ENCODE measurements at places on chromosomes 12 and 14.

GRCh38 chr12:25962932-25963525, 4.5 kb downstream of the RASSF8 start:
- no peak for DNase-seq

DNA sequence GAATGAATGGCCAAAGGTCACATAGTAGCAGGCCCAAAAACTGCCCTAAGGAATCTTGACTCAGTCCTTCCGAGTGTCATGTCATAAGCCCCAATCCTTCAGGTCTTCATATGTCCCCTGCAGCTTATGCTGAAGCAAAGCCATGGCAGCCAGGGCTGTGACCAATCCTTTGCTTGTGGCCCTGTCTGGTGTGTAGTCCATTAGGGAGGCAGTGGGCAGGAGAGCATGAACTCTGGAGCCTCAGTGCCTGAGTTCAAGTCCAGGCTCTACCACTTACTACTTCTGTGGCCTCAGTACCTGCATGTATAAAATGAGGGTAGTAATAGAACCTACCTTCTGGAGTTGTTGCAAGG, 20.3 kb downstream of the PLEKHG3 start:
- no peak for DNase-seq

- DNase-seq, result no peak
Observed at GRCh38 chr12:115109863-115110262, 425.9 kb upstream of the TBX3 start.

DNA sequence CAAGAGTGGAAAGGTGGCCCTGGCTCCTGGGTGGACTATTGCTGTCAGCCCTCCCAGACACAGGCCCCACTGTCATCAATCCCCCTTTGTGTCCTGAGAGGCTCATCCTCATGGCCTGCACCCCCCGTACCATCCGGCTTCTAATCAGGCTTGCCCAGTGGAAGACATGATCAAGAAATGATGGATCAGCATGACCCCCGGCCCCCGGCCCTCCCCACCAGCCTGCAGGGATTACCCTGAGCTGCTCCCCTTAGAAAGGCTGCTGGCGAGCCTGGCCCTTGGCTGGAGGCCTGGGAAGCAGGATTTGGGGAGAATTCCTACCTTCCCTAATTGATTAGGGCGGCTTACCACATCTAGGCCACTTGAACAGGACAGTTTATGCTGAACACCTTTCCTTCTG, 171.2 kb downstream of the PIWIL1 start:
- no peak for DNase-seq

GRCh38 chr14:74936731-74937130, 13.7 kb upstream of the RPS6KL1 start:
- DNase-seq, result no peak

DNA sequence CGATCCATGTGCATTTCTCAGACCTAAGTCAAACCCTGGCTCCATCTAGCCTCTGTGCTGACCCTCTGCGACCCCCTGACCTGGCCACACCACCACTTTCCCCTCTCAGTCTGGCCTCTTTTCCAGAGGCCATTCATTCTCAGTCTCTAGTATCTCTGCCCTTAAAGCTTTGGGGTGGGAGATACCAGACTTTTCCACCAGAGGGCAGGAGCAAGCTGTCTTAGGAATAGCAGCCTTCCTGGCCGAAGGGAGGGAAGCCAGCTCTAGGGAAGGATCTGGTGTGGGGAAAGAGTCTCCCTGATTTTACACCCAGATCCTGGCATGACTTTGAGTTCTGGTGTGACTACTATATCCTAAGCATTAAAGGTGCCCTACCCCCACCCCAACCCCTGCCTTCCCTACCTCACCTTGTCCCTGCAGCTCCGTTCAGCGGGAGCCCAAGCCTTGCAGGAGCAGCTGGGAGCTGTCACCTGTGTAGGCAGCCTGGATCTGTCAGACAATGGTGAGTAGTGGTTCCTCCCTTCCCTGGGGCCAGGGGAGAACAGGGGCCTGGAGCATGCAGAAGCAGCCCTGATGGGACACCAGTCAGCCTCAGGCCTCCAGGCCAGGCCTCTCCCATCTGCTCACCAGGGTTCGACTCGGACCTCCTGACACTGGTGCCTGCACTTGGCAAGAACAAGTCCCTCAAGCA, 6.6 kb downstream of the CARMIL3 start:
- DNase-seq, result peak; percentile 66

- DNase-seq, result no peak
Observed at GRCh38 chr12:44193281-44193680, 357.4 kb downstream of the TMEM117 start.

DNA sequence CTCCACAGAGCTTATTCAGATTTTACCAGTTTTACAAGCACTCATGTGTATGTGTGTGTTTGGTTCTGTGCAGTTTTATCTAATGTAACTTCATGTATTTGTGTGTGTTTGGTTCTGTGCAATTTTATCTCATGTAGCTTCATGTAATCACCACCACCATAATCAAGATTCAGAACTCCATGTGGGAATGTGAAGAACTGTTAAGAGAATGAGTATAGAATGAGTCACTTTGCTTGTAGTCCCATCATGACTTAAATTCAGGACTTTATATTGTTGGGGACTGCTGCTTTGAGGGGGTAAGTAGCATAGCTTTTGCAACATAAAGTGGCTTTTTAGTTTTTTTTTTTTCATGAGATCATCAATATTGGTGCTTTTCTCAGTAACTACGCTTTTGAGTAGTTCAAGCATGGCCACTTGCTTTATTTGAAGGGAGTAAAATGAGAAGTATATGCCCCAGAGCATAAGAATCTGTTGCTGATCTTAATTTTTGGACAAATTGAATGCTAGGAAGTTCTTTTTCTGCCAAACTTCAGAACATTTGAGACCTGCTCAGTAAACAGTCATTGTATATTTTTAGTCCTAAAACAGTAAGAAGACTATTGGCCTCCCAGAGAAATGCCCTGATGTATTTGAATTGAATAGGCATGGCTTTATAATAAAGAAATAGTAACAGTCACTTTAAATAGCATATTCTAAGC, 28.8 kb downstream of the PROX2 start:
- DNase-seq, result peak; percentile 81

DNA sequence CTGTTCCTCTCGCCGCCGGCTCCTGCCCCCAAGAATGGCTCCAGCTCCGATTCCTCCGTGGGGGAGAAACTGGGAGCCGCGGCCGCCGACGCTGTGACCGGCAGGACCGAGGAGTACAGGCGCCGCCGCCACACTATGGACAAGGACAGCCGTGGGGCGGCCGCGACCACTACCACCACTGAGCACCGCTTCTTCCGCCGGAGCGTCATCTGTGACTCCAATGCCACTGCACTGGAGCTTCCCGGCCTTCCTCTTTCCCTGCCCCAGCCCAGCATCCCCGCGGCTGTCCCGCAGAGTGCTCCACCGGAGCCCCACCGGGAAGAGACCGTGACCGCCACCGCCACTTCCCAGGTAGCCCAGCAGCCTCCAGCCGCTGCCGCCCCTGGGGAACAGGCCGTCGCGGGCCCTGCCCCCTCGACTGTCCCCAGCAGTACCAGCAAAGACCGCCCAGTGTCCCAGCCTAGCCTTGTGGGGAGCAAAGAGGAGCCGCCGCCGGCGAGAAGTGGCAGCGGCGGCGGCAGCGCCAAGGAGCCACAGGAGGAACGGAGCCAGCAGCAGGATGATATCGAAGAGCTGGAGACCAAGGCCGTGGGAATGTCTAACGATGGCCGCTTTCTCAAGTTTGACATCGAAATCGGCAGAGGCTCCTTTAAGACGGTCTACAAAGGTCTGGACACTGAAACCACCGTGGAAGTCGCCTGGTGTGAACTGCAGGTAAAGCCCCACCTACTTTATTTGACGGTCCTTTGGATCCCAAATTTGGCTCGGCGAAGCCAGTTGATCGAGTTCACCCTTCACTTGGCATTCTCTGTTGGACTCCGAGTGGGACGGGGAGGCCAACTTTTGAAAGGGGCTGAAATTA, 1.5 kb downstream of the WNK1 start:
- DNase-seq, result peak; percentile 43

DNA sequence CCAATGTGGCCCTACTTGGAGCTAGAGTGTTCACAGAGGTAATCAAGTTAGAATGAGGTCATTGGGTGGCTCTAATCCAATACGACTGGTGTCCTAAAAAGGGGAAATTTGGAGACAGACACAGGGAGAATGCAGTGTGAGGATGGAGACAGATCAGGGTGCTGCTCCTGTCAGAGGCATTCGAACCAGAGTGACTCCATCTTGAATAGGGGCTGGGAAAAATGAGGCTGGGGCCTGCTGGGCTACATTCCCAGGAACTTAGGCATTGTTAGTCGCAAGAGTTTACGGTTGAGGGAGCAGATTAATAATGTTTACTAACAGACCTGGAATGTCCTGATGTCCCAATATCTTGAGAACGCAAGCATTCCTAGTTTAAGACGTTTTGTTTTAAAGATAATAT, 20.2 kb downstream of the TNFAIP2 start:
- no peak for DNase-seq

DNA sequence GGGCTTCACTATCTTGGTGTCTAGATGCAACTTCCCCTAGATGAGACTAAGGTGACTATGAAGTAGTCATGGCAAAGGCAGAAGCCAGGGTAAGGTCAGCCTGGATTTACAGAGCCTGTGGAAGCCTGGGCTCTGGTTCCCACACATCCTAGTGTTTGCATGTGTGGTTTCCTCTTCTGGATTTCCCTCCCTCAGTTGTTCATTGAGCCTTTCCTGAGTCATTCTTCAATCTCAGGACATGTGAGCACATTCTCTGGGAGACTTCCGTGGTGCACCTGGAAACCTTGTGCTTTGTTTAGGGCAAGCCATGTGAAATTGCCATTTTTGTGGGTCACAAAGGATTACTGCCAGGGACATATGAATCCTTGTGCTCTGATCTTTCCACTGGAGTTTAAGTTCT, 236.6 kb downstream of the C12orf75 start:
- no peak for DNase-seq

DNA sequence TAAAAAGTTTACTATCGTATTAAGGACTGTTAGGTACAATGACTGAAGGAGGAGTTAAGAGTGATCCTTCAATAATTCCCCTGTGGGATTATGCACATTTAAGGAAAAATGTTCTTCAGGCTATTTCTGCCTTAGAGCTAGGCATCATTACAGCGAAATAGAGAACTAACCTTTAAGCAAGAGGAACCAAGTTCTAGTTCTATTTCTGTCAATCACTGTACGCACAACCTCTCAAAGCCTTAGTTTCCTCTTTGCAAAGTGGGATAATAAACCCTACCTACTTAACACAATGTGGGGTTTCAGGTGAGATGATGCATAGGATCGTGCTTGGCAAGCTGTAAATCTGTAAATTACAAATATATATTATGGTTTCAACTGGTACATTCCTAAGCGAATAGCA, 15.4 kb downstream of the NTF3 start:
- no peak for DNase-seq

DNA sequence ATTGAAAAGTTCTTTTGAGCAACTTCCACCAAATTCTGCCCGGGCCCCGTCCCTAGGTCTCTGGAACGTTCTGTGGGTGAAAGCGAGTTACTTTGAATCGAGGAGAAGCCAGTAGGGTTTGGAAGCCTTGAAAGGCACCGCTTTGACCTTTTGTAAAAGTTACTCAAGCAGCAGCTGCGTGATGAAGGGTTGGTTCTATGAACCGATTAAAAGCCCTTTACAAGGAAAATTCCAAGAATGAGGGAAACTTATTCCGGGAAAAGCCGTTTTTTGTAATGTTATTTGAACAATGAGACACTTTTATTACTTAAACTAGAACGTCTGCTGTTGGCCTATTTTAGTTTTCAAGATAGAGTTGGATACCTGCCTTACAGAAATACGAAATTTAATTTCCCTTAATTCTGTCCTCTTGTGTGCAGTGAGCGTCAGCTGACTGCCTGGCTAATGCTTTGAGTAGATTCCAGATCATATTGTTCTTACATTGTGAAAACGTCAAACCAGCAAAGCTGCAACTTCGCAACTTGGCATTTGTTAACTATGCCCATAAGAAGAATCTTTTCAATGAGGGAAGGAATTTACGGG, 906 bp downstream of the LARP4 start:
- peak; percentile 37 for DNase-seq

DNA sequence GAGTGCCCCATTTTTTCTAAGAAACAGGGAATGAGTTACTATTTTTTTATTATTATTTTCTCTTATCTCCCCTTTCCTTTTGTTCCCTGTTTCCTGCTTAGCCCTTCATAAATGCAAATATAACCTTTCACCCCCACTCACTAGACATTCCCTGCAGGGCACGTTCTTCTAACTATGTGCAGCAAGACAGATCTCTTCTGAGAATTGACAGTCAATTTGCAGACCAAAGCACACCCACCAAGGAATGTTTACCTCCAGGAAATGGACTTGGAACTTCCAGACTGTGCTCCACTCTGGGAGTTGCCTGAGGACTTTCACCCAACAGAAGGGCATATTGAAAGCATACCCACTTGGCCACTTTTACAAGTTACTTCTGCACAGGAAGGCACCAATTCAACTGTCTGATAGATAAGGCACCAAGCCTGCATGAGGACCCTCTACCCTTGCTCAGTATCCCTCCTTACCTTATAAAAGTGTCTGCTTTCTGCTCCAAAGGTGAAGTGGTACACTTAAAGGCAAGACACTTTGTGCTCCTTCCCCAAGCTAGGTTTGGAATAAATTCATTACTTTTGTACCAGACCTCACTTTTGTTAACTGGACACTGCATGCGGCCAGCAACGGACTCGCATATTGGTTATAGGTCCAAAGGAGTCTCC, 6.5 kb downstream of the TAS2R19 start:
- DNase-seq, result no peak

- peak; percentile 46 for DNase-seq
Observed at GRCh38 chr14:99603471-99604277, at the start of gene CCDC85C. CCDC85C (minus strand) TSS chr14:99604207; CDS start chr14:99603959, 248 bp downstream.

- no peak for DNase-seq
Observed at GRCh38 chr12:128771681-128772080, 52.1 kb downstream of the SLC15A4 start.

DNA sequence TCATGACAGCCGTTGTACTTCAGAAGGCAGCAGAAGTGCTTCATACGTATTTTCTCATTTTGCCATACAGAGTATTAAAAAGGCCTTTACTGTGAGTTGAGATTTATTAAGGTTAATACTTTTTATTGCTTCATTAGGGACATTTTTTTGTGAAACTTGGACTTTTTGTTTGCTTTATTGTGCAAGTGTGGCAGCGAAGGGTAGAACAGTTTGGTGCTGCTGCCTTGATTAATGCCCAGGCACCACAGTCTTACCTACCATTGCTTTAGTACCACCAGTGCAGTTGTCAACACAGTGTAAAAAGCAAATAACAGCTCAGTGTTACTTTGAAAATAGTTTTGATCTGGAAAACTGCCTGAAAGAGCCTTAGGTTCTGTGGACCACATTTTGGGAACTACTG, 147.4 kb downstream of the PCNX1 start:
- DNase-seq, result no peak

DNA sequence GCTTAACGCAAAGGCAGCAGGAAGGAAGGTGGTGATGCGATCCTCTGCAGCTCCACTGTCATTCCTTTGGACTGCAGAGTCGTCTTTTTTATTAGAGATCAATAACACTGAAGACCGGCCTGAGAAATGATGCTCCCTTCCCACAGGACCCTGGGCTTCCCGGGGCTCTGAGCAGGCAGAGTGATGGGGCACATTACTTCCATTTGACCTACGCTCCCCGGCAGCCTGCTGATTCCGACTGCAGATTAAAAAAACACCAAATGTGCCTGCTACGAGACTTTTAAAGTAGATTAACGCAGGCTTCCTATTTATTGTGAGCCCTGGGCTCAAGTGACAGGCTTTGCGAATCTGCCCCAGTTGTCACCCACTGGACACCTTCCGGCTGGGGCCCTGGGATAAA, 37.5 kb downstream of the KCNA1 start:
- DNase-seq, result no peak
